ENCODE measurements at places on chromosomes 6 and 20.

GRCh38 chr6:14709066-14709670 lies 536.7 kb upstream of the JARID2 start:
- no peak for DNase-seq

- DNase-seq = no peak
These were observed 74.5 kb upstream of the ADGRF1 start for GRCh38 chr6:47116606-47117005.

- DNase-seq = no peak
These were observed 75.0 kb downstream of the ALDH5A1 start for GRCh38 chr6:24569811-24570210.

DNA sequence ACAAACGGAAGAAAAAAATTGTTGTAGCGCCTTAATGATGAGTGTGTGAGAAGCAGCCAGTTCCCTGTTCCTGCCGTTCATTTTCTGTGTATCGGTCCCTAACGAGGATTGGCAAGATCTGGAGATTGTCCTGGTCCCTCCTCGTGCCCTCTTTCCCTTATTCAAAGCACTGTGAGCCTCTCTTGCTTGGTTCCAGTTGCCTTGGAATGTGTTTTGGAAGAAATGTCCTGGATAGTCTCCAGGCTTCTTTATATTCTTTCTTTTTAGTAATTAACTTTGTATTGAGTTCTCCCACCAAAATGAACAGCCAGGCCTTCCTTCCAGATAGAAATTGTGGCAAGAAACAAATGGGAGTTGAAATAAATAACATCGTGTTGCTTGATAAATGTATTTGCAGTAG lies 348.3 kb downstream of the CDH26 start:
- no peak for DNase-seq

DNA sequence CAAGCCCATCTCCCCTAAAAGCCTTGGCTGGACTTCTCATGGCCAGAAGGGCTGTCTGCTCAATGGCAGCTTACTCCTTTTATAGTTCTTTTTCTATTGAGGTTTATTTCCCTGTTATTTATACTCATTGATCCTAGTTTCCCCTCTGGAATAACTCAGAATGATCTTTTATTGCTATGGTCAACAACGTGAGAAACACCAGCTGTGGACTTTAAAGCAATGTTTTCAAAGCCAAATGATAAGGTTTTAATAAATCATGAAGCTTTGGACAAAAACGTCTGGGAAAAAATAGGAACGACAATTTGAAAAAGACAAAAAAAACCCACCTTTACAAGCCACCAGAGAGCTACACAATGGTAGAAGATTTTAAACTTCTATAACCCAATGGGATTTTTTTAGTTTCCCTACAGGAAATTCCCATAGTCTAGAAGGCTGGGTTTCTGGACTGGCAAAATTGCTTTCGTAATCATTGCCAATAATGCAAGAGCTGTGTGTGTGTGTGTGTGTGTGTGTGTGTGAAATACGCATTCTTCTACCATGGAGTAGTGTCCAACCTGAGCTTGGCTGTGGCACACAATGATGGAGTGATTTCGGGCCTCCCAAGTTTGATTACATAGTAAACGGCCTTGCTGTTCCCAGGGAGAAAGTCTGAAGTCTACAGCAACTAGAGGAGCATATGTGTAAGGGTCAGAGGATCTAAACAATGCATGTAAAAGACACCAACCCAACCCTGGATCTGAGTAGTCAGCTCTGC lies 396.0 kb downstream of the SYNE1 start:
- DNase-seq = no peak

GRCh38 chr20:32158351-32158750 lies 48.8 kb downstream of the TM9SF4 start:
- no peak for DNase-seq

DNA sequence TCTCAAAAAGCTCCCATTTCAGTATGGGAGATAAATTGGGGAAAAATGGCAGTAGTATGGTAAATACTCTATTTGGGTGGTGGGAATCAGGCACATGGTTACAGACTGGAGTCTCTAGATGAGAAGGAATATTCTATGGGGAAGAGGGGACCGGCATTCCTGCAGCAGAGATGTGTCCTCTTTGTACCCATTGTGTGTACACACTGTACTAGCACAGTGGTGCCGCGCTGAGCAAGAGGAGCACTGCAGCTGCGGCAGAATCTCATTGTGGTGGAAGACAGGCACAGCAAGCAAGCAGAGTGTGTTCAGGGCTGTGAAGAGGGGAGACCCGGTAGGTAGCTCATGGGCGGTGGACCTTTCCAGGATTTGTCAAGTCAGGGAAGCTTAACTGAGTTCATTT lies 13.0 kb downstream of the AFDN start:
- no peak for DNase-seq

DNA sequence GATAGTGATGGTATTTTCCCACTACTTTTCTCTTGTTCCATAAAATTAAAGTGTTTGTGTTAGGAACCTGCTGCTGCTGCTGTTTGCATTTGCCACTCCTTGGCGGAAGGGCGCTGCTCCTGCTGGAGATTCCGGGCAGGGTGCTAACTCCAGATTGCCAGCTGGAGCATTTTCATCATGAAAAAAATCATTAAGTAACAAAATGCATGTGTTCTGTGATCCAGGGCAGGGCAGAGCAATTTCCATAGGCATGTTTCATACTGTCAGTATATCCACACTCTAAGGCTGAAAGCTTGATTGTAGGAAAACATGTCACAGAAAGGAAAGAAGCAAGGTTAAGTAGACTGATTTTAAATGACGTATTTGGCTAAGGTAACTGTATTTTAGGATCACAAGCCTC lies 24.0 kb downstream of the PBOV1 start:
- DNase-seq = no peak

DNA sequence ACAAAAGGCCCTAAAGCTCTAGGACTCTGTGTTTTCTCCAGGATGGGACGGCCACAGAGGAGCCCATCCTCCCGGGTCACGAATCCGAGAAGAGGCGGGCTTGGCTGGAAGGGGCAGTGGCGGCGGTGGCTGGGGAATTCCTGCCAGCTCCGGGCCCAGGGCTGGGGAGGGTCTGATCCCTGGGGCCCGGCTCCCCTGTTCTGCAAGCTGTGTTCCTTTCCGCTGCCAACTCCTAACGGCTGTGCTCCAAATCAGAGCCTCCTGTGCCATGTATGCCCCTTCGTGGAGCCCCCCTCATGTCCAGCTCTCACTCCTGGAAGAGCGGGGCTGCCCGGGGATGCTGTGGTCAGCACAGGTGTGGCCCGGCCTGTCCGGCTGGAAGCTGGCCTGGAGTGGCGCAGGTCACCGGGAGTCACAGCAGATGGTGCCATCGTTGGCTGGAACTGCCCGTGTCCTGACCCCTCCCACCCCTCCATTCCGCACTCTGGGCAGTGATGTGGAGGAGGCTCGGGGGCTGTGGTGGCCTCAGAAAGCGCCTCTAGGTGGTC lies 88.2 kb upstream of the MPC1 start:
- no peak for DNase-seq

GRCh38 chr6:135257631-135258405 lies 76.7 kb downstream of the MYB start:
- DNase-seq = no peak

DNA sequence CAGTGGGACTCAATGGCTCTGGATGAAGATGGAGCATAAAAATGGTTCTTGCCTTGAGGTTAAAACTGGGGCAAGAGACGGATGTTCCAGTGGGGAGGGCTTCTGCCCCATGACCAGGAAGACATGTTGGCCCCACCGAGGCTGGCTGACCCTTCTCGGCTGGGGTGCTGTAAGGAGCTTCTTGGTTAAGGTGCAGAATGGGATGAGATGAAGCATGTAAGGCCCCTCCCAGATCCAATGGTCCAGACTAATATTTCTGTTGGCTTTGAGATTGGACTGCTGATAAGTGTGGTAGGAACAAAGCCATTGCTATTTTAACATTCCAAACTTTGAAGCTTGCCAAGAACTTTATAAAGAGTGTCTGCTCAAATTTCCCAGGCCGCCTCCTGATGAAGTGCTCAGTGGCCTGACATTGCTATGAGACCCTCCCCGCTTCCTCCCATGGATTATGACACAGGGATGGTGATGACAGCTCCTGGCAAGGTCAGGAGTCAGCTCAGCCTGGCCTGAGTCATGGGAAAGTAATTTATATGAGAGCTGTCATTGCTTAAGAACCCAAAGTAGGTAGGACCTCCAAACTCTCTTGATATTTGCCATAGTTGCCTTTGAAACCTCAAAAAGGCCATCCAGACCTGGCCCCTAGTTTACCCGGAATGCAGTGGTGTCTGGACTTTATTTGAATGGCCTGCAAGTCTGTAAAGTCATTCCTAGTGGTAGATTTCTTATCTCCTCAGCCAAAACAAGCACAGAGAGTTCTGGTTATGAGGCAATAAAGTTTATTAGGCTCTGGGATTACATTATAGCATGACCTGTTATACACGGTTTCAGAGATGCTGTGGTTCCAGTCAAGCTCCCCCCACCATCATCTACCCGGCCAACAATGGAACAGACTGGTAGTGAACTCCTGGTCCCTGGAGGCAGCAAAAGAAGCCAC lies 55.2 kb downstream of the TGM2 start:
- no peak for DNase-seq

DNA sequence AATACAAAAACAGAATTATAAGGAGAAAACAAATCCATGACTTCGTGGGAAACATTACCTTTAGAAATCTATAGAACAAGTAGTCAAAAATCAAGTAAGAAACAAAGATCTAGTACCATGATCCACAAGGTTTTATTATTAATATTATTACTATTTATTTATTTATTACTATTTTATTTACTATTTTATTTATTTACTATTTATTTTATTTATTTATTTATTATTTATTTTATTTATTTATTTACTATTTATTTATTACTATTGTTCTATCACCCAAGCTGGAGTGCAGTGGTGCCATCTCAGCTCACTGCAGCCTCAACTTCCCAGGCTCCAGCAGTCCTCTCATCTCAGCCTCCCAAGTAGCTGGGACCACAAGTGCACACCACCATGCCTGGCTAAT lies 13.5 kb upstream of the ELMO2 start:
- no peak for DNase-seq

GRCh38 chr6:163580311-163581030 lies 166.0 kb downstream of the QKI start:
- no peak for DNase-seq

DNA sequence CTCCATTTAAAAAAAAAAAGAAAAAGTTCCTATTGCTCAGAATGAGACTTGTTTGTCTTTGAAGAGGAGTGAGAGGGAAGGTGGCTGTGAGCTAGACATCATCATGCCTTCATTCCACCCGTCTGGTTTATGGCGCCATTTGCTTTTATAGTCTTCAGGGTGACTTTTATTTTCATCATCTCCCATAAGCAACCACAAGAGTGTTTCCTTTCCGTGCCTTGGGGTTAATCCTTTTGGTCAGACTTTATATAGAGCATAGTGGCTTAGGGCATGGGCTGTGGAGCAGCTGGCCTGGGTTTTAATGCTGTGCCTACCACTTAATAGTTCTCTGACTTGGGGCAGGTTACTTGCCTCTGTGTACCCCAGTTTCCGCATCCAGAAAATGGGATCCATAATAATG lies 77.8 kb downstream of the RREB1 start:
- no peak for DNase-seq

DNA sequence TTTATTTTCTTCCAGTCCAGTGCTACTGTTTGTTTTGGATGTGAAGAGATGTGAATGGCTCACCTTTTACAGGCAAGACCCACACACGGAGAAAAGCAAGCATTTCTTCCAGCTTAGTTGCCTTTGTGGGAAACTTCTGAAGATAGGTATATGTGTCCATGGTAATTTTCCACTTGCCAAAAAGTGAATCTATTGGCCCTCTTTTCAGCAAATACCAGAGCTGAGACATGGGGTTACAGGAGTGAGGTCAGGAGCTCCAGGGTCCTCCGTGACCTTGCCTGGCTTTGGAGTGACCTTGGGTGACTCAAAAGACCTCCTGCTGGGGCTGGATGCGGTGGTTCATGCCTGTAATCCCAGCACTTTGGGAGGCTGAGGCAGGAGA lies 166.7 kb downstream of the SCML4 start:
- DNase-seq = no peak

- DNase-seq = no peak
These were observed 256.2 kb upstream of the IRAK1BP1 start for GRCh38 chr6:78611102-78611620.

- no peak for DNase-seq
These were observed 11.7 kb downstream of the HDAC2 start for GRCh38 chr6:113959235-113959634.

- DNase-seq = no peak
These were observed 36.9 kb upstream of the TRAF3IP2 start for GRCh38 chr6:111642463-111643158.

DNA sequence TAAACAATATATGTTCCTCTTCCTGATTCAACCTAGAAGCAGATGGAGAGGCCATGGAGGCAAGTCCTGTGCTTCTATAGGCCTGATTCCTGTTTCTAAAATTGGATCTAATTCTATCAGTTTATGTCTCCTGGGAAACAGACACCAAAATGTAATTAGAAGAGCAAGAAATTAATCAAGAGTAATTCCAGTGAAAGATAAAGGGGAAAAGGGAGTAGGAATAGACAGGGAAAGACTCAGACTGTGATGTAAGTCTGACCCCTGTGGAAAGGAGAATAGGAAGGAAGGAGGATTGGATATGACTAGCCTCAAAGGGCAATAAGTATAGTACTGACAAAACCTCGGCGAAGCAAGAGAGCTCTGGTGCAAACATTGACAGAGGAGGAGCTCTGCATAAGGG lies 33.9 kb upstream of the FBXO30 start:
- DNase-seq = no peak

DNA sequence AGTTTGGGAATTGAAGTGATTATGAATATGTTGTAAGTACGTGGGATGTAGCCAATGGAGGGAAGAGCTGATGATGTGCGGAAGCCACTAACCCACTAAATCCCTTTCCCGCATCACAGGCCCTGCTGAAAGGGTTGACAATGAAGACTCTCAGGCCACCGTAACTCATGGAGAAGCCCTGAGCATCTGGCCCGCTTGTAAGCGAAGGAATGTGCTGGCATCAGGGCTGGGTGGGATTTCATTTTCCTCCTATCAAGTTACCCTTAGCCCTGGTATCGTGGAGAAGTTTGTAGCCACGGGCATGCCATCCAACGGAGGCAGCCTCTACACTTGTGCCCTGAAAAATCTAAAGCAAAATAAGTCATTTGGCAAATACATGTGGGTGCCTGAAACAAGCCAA lies 355.0 kb downstream of the CDH26 start:
- no peak for DNase-seq

- no peak for DNase-seq
These were observed 62.6 kb upstream of the AGPAT4 start for GRCh38 chr6:161336479-161336878.

DNA sequence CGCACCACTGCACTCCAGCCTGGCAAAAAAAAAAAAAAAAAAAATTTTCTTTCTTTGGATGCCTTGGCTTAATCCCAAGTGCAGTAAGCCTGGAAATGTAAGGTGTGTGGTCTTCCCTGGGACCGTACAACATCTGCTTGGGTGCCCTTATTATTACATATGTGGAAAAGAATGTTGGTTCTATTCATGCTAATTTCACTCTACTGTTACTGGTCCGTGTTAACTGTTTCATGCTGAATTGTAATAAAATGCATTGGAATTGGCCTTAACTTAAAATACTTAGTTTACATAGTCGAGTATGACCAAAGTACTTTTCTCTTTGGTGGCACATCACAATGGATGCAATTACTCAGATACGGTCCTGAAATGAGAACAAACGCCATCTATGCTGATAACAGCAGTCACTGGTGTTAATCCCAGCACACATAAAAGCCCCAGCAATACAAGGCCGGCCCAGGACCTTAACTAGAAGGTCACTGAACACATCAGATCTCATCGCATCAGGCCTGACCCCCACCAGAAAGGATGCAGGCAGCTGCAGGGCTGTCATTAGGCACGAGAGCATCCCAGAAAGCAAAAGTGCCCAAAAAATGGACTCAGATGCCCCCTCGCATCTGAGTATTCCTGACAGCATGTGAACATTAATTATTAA lies 1.2 kb downstream of the SERPINB6 start:
- DNase-seq = no peak
